ENCODE measurements at places on chromosomes 16 and 17. TPM values are rescaled to one million over a fixed set of nuclear protein-coding genes. Genes with fewer than 3 reads are reported as not detected.

PERCC1 gene
- not detected for total RNA-seq

SCARF1 gene
- 0.36 TPM for total RNA-seq

RAB26 gene
- 4.2 TPM for total RNA-seq

TUBG2 gene
- total RNA-seq, result 19.6 TPM

TOB1 gene
- 94.2 TPM for total RNA-seq

FBXW10B gene
- 2.1 TPM for total RNA-seq

MYLK3 gene
- 0.06 TPM for total RNA-seq
